Activated CD4-positive, alpha-beta T cell treated with anti-CD3 and anti-CD28 coated beads, Interleukin-2, amount 10 ng/mL, durations not matched to agents 24 days and 14 days (primary cell): ENCODE measurements at places on chromosomes 11 and 22. TPM values are rescaled to one million over a fixed set of nuclear protein-coding genes. Genes with fewer than 3 reads are reported as not detected.

The CCDC73 gene
- total RNA-seq = not detected in 2 replicates

The SAA2 gene
- not detected in 2 replicates for total RNA-seq

The OR51S1 gene
- total RNA-seq = not detected in 2 replicates

The SMC1B gene
- total RNA-seq = 0.56 and 0.59 TPM in 2 replicates

The MRGPRE gene
- not detected in 2 replicates for total RNA-seq

The MUC6 gene
- total RNA-seq = not detected in 2 replicates

The SLC17A6 gene
- total RNA-seq = not detected in 2 replicates

The KRTAP5-11 gene
- not detected in 2 replicates for total RNA-seq

The PGM2L1 gene
- 4.7 and 4.9 TPM in 2 replicates for total RNA-seq

The KDM4E gene
- total RNA-seq = not detected in 2 replicates

The TRPM5 gene
- not detected in 2 replicates for total RNA-seq

The KRTAP5-7 gene
- not detected in 2 replicates for total RNA-seq

The OR5D18 gene
- total RNA-seq = not detected in 2 replicates

The RASGRP2 gene
- 13.4 and 14.5 TPM in 2 replicates for total RNA-seq

The FGF3 gene
- not detected in 2 replicates for total RNA-seq

The APOL1 gene
- total RNA-seq = 36.2 and 37.3 TPM in 2 replicates

The C11orf86 gene
- not detected in 2 replicates for total RNA-seq

The CALCA gene
- not detected in 2 replicates for total RNA-seq

The OR56A1 gene
- not detected in 2 replicates for total RNA-seq

The NARS2 gene
- 38.0 and 43.3 TPM in 2 replicates for total RNA-seq

The VSIG2 gene
- 0.23 TPM in 1 of 2 replicates, not detected in the other for total RNA-seq

The ANO9 gene
- 35.4 and 36.9 TPM in 2 replicates for total RNA-seq

The INPP5J gene
- total RNA-seq = 0.07 and 0.26 TPM in 2 replicates

The VPREB3 gene
- total RNA-seq = not detected in 2 replicates

The GCAT gene
- total RNA-seq = 27.7 and 28.9 TPM in 2 replicates

The SYT8 gene
- total RNA-seq = not detected in 2 replicates

The GLB1L2 gene
- total RNA-seq = 10.2 and 11.2 TPM in 2 replicates

The MOGAT2 gene
- total RNA-seq = not detected in 2 replicates

The SLC22A8 gene
- not detected in 2 replicates for total RNA-seq

The MIOX gene
- total RNA-seq = 0.21 and 0.40 TPM in 2 replicates

The IRAG1 gene
- total RNA-seq = not detected in 2 replicates

The TNNT3 gene
- total RNA-seq = 1.1 and 1.2 TPM in 2 replicates

The TRIM21 gene
- 27.4 and 32.7 TPM in 2 replicates for total RNA-seq

The LDHA gene
- 1,753 and 1,772 TPM in 2 replicates for total RNA-seq

The TMPRSS5 gene
- 1.2 and 2.6 TPM in 2 replicates for total RNA-seq

The IGSF22 gene
- total RNA-seq = 0.31 TPM in 1 of 2 replicates, not detected in the other

The CYB5R2 gene
- total RNA-seq = 3.4 and 3.6 TPM in 2 replicates

The CDC45 gene
- total RNA-seq = 121 and 123 TPM in 2 replicates

The KIAA0930 gene
- 45.3 and 45.6 TPM in 2 replicates for total RNA-seq

The MAPK12 gene
- total RNA-seq = 20.1 and 21.5 TPM in 2 replicates

The PRPF19 gene
- 219 TPM in 2 replicates for total RNA-seq

The CD6 gene
- total RNA-seq = 416 and 421 TPM in 2 replicates

The OR6T1 gene
- not detected in 2 replicates for total RNA-seq

The IFITM1 gene
- total RNA-seq = 241 and 256 TPM in 2 replicates

The APOBEC3A gene
- total RNA-seq = not detected in 2 replicates

The LRRC10B gene
- total RNA-seq = 0.14 TPM in 1 of 2 replicates, not detected in the other

The NXPE2 gene
- not detected in 2 replicates for total RNA-seq

The TREH gene
- total RNA-seq = not detected in 2 replicates
